ENCODE measurements at places on chromosomes 6 and 20. TPM values are rescaled to one million over a fixed set of nuclear protein-coding genes. Genes with fewer than 3 reads are reported as not detected.

Gene FRS3
- total RNA-seq = 2.0 TPM

Gene SLC16A10
- not detected for total RNA-seq

Gene CCN6
- total RNA-seq = not detected

Gene COL20A1
- total RNA-seq = not detected

Gene OR2J3
- under 0.01 TPM for total RNA-seq

Gene PHACTR2
- 313 TPM for total RNA-seq

Gene GPLD1
- 0.19 TPM for total RNA-seq

Gene HLA-DRB5
- 0.33 TPM for total RNA-seq

Gene KHDC1L
- total RNA-seq = not detected

Gene HDGFL1
- total RNA-seq = not detected

All from vein endothelial cell (primary cell).